Stimulated activated CD8-positive, alpha-beta memory T cell treated with anti-CD3 and anti-CD28 coated beads, Interleukin-2, amount 100 ng/mL, for 1 hour (primary cell): ENCODE measurements at places on chromosomes 1 and 21.

GRCh38 chr1:162716123-162716522 lies 74.4 kb upstream of the HSD17B7 start:
- DNase-seq, result no peak

GRCh38 chr1:63038586-63038985 lies 254.7 kb downstream of the ATG4C start:
- no peak for DNase-seq

DNA sequence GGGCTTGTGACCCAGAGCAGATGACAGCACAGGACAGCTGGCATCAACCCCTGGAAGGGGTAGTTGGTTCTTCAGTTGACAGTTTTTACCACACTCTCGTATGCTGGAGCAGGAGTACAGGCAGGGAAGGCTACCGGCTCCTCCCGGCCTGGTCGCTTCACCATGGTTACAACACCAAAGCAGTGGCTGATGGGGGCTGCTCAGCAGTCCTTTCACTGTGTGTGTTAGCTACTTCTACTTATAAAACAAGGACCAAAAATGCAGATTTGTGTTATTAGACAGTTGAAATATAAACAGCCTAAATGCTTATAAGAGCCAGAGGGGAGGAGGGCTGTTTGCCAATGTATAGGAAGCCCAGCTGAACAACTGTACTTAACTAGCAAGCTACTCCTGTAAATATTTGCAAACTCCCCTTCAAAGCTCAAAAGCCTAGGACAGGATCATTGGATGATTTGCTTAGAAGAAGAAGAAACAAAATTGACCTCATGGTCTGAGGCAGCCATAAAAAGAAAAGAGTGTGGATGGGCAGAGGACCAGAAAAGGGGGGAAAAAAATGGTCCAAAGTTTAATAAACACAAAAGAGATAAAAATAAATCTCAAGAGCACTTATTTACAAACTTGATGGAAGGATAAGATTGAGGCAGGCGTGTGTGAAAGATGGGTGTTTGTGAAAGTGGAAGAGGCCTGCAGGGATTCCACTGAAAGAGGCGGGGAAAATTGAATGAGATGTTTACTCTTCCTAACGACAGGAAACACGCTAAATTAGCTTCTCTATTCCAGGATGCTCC lies 57.1 kb downstream of the TGFB2 start:
- no peak for DNase-seq

DNA sequence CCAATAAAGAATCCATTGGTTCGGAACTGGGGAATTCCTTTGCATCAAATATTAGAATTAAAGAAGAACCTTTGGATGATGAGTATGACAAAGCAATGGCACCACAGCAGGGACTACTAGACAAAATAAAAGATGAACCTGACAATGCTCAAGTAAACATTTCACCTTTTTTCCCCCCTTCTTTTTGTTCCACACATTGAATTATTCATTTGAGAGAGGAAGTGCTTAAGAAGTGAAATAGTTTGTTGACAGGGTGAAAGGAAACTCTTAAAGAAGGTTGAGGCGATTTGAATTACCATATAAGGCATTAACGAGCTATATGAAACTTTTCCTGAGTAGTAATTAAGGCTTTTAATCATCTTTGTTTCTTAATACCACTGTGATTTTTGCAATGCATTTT lies 93.1 kb downstream of the ZMYM4 start:
- no peak for DNase-seq

DNA sequence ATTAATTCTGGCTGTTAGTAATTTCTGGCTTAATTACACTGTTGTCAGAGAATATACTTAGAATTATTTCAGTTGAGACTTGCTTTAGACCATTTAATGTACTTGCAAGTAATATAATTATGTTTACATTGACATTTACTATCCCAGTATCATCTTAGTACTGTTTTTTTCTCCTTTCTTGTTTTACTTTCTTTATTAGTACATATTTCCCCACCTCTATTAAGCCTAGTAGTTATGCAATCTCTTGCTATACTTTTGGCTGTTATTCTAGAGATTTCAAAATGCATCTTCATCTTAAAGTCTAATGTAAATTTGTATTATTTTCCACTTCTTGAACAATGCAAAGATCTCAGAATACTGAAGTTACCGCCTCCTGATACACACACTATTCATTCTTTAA lies 24.4 kb downstream of the BRWD1 start:
- no peak for DNase-seq

DNA sequence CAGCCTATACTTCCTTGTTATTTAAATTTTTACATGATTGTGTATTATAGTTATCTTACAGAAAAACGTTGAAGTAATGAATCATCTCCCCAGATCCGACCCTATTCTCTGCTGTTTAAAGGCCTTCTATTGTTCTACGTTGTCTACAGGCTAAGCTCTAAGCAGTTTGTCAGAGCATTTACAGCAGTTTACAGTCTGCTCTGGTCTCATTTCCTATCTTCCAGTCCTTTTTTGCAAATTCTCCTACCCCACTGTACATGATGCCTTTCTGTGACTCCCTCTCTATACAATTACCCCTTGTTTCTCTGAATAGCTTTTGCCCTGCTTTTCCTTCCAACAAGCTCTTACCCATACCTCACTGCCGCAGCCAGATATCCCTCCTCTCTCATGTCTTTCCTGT lies 319.2 kb upstream of the FMN2 start:
- DNase-seq, result no peak

DNA sequence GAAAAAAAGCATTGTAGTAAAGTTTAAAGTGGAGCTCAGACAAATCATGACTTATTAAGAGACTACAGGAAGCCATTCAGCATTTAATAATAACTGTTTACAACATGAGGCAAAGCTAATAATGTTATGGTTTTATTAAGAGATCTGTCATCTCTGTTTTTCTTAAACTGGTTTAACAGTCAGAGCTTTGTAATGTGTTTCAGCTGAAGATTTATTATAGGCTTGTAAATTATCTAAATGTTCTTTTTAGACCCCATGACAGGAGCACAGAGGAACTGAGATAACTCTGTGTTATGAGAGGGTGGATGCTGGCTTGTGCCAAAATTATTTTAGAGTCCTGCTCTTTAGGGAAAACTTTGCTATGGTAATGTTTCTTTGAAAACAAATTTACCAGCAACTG lies 38.0 kb upstream of the RWDD3 start:
- DNase-seq, result no peak
